SHP77 (cell line): ENCODE measurements at places on chromosomes 6 and 20.

DNA sequence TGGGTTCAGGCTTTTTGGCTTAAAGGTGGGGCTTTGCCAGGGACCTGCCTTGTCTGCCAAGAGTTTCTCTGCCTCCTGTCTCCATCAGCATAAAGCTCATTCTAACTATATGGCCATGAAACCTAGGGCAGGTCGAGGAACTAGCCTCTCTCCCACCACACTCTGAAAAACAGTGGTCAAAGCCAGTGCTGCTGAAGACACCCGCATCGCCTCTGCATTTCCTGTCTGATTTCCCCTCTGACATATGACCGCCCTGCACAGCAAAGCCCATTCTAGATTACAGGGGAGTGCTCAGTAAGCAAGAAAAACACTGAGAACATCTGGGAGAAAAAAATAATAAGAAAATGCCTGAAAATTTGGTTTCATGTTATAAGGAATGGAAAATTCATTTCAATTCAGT is 573.6 kb downstream of the PRKN start:
- no peak for DNase-seq

GRCh38 chr20:53337390-53338101 is 256.1 kb downstream of the ZNF217 start:
- no peak for DNase-seq

- DNase-seq: no peak
Observed at GRCh38 chr6:85641522-85641896, 1.2 kb downstream of the SYNCRIP start.

DNA sequence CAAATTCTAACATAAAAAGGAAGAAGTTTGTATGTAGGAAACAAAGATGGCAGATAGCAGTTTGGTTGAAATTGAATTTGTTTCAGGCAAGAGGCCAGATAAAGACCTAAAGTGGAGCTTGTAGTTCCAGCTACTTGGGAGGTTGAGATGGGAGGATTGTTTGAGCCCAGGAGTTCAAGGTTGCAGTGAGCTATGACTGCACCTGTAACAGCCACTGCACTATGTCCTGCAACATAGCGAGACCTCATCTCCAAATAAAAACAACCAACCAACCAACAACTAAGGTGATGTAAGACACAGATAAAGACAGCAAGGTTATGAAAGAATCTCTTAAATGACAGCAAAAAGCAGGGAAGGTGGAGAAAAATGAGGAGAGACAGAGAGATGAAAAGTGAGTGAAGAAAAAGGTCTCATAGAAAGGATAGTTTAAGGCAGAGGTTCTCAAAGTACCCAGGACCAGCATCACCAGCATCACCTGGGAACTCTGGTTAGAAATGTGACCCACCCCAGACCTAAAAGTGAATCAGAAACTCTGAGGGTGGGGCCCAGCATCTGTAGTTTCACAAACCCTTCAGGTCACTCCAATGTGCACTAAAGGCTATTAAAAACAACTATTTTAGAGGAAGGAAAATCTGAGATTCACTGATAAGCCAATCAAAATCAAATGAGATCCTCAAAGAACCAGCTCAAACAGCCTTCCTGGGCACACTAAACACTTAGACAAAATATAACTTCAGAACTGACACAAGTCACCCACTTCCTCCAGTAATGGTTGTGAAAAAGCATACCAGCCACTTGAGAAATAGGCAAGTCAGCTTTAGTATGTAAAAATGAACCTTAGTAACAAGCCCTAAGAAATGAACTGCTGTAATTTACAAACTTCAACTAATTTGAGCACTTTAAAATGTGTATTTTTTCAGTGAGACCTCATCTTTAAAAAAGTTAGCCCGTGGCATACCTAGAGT is 57.6 kb downstream of the FAM184A start:
- DNase-seq: no peak
